ENCODE measurements at places on chromosomes 2 and 18.

DNA sequence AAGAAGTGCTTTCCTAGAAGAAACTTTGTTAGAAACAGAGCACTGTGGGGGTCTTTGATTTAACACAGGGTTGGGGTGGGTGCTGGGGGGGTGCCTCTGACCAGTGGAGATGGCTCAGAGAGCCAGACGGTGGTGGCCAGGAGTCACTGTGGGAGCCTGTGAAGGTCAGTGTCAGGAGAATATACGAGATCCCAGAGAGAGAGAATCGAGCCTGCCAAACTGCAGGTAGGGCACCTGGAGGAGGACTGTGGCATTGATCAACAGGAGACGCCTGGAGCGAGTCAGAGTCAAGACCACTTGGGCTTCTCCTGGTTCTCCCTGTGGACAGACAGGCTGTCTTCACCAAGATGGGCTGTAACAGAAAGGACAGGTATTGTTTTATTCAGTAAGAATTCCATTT lies 136.5 kb upstream of the TWIST2 start:
- no peak for DNase-seq

GRCh38 chr2:38742797-38743559 lies 8.2 kb downstream of the SRSF7 start:
- no peak for DNase-seq

DNA sequence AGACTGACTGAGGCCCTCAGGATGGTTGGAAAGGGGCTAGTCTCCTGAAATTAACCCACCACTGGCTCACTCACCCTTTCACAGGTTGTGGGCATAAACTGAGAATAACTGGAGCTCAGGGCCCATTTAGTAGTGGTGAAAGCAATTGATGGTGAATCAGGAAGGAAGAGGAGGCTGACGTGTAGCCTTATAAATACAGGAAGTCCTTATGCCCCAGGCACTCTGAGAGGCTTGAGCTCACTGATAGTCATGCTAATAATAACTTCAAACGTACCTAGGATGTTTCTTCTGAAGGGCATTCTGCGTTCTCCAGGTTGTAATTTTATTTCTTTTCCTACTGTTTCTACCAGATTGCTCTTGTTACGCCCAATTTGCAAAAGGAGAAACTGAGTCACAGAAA lies 328.4 kb downstream of the CLIP4 start:
- DNase-seq, result no peak

DNA sequence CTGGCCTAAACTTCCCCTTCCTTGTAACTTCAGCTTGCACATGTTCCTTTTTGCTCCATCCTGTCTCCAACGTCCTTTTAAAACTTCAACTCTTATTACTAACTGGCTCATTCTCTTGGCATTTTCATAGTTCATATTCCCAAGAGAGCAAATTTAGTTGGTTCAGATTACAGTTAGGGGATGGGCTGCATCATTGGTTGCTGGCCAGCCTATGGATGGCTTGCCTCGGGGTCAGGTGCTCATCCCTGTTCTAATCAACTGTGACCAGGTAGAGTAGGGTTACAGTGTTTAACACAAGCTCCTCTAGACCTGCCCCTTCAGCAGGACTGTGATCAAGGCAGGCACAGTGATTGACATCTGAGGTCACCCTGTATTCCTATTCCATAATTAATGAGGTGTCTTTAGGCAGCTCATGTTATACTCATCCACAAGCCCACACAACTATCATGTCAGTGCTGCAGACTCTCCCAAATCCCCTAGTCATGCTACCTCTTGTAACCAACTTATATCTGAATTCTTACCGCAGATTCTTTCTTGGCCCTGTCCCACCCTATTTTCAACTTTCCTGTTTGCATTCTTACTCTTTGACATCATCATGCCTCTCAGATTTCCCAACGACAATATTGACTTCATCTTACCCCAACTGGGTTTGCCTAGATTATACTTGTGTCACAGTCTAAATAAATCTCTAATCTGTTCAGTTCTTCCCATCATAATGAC lies 293.3 kb downstream of the MTX2 start:
- no peak for DNase-seq

DNA sequence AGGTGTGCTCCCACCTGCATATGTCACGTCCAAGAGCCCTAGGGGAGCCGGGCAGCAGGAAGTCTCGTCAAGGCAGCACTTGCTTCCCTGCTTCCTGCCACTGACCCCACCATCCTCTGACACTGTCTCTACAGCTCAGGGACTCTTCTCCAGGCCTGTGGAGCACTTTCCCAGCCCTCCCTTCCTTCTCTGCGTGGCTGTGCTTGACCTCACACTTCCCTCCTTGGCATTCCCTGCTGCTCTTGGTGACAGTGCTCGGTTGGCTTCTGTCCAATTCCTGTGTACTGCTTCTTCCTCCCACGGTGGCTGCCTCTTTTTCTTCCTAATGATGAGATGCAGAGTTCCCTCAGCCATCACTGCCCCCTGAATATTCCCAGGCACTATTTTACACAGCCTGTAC lies 2.8 kb downstream of the CIDEA start:
- no peak for DNase-seq

DNA sequence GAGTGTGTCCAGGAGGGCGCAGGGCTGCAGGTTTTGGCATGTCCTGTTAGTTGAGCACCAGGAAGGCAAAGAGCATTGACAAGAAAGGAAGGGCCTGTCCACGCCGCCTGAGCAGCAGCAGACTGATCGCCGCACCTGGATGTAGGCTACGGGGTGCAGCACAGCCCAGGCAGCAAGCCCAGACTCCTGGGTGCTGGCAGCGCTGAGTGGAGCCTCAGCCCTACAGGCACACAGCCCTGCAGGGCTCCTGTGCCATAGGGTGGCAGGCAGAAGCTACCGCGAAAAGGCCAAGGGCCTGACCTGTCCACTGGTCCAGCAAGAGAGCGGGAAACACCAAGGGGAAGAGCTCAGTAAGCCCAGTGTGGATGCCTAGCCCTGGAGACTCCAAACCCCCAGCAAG lies 198.0 kb downstream of the HDAC4 start:
- no peak for DNase-seq

- no peak for DNase-seq
Observed at GRCh38 chr2:109260116-109260855, 131.3 kb downstream of the SH3RF3 start.

- DNase-seq, result no peak
Observed at GRCh38 chr2:190678444-190679162, 29.7 kb downstream of the NAB1 start.

- no peak for DNase-seq
Observed at GRCh38 chr2:23569761-23570365, 184.9 kb downstream of the KLHL29 start.

- no peak for DNase-seq
Observed at GRCh38 chr2:160064916-160065315, 2.5 kb upstream of the PLA2R1 start.

DNA sequence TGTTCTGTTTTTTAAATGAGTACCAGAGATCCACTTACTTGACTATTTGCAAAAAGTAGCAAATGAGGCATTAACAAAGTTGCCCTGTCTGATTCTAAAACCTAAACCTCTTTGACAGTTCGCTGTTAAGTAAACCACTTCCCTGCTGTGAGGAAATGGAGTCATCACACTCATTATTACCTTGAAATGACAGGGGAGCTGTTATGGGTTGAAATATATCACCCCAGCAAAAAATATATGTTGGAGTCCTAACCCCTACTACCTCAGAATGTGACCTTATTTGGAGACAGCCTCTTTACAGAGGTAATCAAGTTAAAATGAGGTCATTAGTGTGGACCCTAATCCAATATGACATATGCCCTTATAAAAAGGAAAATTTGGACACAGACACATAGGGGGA lies 36.1 kb downstream of the DHRS9 start:
- no peak for DNase-seq

GRCh38 chr2:26692897-26693849 lies 651 bp downstream of the KCNK3 start:
- DNase-seq, result no peak

GRCh38 chr2:6881046-6881445 lies 3.5 kb downstream of the RSAD2 start:
- no peak for DNase-seq

GRCh38 chr2:200425026-200425821 lies 84.6 kb downstream of the KCTD18 start:
- no peak for DNase-seq

- no peak for DNase-seq
Observed at GRCh38 chr2:229087843-229088516, 183.1 kb downstream of the PID1 start.
